ENCODE measurements at places on chromosomes 5 and 9.

DNA sequence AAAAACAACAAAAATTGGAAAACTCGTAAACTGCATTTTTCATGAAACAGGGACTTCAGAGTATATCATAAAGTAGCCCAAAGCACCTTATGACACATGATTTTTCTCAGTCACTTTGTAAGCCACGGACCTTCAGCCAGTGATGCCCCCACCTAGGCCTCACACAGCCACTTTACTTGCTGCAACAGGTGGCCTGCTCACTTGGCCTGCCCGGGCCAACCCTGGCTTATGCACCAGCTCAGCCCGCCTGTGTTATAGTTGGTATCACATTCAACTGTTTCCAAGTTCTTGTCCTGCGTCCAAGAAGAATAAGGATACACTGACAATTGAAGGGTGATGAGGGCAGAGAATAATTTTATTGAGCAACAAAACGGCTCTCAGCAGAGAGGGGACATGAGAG lies 219.2 kb downstream of the FER start:
- no peaks in the 10 kb centered on the region for H3K4me1 ChIP-seq
- DNase-seq, result no peak

GRCh38 chr9:135075234-135076142 lies 12.0 kb upstream of the OLFM1 start:
- H3K4me1 ChIP-seq, result no peaks in the 10 kb centered on the region
- H3K4me3 ChIP-seq, result no peak overlapping the region
- no peak for DNase-seq
- peaks cover 25% of the 10 kb centered on the region for H3K27me3 ChIP-seq
- no peaks in the 10 kb centered on the region for H3K36me3 ChIP-seq
- H3K27ac ChIP-seq, result no peak overlapping the region

DNA sequence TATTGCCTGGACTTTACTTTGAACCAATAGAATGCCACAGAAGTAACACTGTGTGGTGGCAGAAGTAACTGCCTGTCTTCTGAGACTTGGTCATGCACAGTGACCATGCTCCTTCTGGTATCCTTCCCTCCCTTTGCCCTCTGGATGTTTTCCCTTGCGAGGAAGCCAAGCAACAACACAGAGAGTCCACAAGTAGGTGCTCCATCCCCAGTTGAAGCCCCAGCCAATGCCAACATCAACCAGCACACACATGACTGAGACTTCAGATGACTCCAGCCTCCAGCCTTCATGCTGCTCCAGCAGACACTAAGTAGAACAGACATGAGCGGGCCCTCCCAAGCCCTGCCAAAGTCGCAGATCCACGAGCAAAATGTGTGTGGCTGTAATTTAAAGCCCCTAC lies 129.6 kb downstream of the EPB41L4A start:
- no peak overlapping the region for H3K4me3 ChIP-seq
- no peak for DNase-seq

DNA sequence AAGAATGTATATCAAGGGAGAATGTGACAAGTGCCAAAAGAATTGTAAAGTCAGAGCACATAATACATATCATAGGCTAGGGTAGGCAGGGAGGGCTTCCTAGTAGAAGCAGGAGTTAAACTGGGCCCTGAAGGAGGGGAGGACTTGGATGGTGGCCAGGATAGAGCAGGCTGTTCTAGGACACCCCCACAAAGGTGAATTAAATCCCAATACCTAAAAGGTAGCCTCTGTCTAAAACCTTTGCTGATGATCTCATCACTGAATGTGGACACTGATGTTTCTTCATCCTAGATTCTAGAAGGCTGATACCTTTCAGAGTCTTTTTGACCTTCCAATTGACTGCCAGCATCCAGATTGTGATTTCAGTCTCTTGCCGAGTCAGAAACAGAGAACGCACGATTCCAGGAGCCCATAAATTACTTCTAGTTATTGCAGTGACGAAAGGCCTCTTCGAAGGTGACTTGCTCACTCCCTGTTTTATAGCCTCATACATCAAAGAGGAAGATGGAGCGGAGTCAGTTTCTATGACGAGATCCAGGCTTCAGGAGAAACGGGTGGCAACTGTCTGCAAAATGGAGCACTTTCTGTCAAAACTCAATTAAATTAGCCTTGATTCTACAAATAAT lies 43.2 kb downstream of the KIF4B start:
- H3K4me1 ChIP-seq, result no peaks in the 10 kb centered on the region
- no peak for DNase-seq
- no peak overlapping the region for H3K4me3 ChIP-seq
- H3K36me3 ChIP-seq, result no peaks in the 10 kb centered on the region

DNA sequence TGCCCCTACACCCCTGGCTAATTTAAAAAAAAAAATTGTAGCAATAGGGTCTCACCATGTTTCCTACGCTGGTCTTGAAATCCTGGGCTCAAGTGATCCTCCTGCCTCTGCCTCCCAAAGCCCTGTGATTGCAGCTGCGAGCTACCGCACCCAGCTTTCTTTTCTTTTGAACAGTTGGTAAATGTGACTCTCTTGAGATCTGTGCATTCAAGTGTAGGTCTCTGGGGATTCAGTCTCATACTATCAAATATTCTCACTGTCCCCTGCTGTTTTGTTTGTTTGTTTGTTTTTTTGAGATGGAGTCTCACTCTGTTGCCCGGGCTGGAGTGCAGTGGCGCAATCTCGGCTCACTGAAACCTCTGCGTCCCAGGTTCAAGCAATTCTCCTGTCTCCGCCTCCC lies 42.3 kb upstream of the CXXC5 start:
- peaks cover 13% of the 10 kb centered on the region for H3K4me1 ChIP-seq
- peaks cover 14% of the 10 kb centered on the region for H3K36me3 ChIP-seq
- no peak for DNase-seq
